ENCODE measurements at places on chromosomes 7 and 10.

DNA sequence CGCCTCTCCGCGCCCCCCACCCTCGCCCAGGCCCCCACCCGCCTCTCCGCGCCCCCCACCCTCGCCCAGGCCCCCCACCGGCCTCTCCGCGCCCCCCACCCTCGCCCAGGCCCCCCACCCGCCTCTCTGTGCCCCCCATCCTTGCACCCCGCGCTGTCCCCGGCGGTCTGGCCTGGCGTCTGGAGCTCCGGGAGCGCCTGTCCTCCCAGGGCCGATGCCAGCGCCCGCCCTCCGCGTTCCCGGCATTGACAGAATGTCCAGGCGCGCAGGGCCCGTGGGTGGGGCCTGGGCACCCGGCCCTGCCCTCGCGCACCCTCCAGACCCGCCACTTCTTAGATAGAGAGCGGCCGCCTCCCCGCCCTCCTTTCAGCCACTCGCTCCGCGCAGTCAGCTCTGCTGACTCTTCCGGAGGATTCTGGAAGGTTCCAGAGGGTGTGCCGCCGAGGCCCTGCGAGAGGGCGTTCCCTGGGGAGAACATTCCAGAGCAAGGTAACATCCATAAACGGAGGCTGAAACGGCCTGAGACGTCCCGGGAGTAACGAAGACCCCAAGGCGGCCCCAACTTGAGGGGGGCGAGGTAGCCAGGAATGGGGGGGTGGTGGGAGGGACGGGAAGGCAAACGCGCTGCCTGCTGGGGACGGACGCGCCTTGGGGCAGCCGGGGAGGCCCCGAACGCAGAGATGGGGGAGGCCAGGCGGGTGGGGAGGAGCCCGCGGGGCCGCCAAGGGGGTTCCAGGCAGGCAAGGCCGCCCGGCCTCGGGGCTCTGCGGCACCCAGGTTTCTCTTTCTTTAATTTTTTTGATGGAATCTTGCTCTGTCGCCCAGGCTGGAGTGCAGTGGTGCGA is 117.8 kb downstream of the DYNC2I1 start:
- DNase-seq = no peak

DNA sequence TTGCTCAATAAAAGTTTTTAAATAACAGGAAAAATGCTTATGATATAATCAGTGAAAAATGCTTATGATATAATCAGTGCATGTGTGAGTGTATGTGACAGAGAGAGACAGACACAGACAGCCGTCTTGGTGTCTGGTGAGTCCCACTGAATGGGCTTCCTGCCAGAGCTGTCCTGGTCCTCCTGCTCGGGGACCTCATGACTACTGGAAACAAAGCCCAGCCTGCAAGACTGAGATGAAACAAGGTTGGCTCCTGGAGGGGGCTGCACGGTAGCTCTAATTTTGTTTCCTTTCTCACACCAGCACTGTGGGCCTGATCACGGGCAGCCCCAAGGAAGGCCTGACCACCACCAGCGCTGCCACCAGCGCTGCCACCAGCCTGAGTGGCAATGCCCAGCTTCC is 57.3 kb downstream of the NRP1 start:
- DNase-seq = no peak

- DNase-seq = no peak
Measured at GRCh38 chr10:70596110-70596798, 6.3 kb downstream of the PRF1 start.

- no peak for DNase-seq
Measured at GRCh38 chr10:7853226-7853842, 35.0 kb downstream of the TAF3 start.

DNA sequence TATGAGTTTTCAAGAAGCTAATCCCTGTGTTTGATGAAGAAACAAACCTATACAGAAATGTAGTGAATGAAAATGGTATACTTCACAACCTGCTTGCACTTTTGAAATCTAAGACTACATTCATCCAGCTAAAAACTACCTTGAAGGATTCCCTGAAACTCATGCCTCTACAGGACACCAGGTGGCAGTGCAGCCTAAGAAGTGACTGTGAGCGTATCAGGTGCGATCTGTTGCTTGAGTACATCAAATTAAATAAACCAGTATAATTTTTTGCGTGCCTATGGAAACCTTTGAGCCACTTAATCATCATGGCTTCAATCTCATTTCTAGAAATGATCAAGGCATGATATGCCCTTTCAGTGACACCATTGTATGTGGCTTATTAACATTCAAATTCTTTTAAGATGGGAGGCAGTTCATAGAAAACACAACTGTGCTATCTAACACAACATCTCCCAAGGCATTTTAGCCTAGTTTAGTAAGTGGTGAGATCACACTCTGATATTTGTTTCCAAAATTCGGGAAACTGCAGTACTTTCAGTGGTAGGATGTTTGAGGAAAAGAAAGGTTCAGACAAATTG is 57.4 kb downstream of the PPP1R17 start:
- DNase-seq = no peak

GRCh38 chr10:308572-309085 is 173.4 kb downstream of the ZMYND11 start:
- no peak for DNase-seq

DNA sequence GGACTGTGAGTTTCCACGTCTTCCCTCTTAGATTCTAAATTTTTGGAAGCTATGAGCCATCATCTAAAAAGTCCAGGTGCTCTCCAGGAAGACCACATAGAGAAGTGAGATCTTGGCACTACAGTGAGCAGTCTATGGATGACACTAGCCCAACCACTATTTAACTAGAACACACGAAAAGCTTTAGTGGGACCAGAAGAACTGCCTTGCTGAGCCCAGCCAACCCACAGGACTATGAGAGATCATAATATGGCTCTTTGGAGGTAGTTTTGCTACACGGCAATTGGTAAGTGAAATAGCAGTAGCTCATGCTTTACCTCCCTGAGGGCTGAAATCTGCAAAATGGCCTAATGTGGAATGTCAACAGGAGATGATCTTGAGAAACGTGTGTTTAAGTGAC is 68.8 kb downstream of the TMEM130 start:
- no peak for DNase-seq

Data from stimulated activated CD8-positive, alpha-beta memory T cell treated with anti-CD3 and anti-CD28 coated beads, Interleukin-2, amount 100 ng/mL, for 1 hour (primary cell).